ENCODE measurements at places on chromosomes 13 and 19.
A peak's percentile ranks its signal among the peaks of the same experiment; 100 is the strongest.

DNA sequence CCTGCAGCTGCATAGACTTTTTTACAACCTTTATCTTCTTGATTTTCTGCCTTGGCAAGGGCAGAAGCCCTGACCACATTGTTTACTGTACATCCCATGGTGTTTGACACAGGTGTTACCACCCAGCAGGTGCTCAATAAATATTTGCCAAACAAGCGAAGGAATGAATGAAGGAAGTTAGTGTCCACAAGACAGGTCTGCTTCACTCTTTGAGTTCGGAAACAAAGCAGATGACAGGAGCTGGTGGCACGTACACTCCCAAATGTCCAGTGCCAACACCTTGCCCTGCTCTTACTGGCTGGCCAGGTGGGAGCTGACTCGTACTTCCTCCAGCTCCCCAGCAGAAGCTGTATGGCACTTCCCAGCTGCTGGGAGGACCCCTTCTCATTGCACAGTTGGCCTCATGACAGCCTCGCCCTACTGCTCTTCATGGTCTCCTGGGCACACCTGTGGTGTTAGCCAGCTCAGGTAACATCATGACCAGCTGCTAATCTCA is 22.0 kb upstream of the MUC16 start:
- DNase-seq = no peak

GRCh38 chr13:102715447-102715846 is 20.6 kb upstream of the METTL21C start:
- DNase-seq = no peak

- no peak for DNase-seq
Observed at GRCh38 chr19:34269489-34269888, 15.1 kb downstream of the GARRE1 start.

GRCh38 chr19:5122671-5123409 is 153.9 kb downstream of the KDM4B start:
- no peak for DNase-seq

- DNase-seq = no peak
Observed at GRCh38 chr19:53140351-53140750, 7.6 kb upstream of the ZNF415 start.

DNA sequence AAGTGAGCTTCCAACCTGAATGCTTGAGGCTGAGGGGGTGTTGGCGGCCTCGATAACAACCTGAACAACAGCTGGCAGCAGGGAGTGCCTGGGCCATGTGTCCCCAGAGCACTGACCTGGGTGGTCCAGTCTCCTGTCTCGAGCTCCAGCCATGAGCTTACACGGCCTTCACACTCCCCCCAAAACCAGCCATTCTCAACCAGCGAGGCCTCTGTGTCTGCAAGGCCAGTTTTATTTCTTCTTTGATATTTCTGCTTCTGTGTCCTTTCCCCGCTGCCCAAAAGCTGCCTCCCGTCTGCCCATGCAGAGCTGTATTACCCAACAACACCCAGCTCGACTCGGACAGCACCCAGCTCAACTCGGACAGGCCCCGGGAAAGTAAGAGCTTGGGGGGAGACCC is 32.5 kb upstream of the TFDP1 start:
- no peak for DNase-seq

GRCh38 chr13:102195566-102196462 is 206.0 kb downstream of the FGF14 start:
- DNase-seq = no peak

GRCh38 chr19:17966550-17967256 is at the start of gene KCNN1:
Gene KCNN1 (plus strand): TSS chr19:17967107. CDS start chr19:17973889, 6,782 bp downstream.
- DNase-seq = no peak

DNA sequence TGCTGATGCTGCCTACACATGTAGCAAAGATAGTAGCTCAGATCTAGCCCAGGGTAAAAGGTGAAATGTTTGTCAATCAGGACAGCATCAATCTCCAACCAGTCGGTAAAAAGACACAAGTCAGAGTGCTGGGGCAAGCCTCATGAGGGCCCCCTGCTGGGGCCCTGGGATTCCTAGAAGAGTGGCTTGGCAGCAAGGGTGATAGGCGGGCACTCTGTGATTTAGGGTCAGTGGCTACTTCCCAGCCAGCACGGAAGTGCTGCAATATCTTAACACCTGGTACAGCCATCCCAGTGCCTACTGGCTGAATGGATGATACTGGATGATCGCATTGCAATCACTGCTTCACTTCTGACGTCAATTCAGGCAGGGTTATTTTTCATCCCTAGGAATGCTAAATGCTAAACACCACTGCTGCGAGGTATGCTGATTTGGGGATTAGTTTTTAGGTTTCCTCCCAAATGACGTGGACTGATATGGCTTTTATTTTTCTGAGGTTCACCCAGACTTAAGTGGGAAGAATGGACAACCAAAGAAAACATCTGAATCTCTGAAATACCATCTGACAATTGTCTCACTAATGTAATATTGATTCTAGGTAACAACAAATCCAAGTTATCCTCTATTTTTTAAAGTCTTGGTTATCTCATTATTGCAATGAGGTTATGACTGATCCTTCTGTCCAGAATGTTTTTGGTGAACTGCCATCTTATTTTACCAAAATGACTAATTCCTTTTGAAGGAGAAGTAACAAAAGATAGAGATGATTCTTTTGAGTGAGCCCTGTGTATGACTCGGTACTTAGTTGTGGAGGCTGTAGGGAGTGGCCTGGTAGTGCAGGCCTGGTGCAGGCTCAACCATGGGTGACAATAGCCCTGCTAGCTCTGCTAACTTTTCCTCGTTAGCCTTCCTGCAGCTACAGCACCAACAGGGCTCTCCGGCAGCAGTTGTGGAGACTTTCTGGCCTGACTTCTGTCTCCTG is 432.5 kb downstream of the FGF9 start:
- no peak for DNase-seq

- no peak for DNase-seq
Observed at GRCh38 chr13:102814025-102814607, 15.2 kb downstream of the BIVM start.

DNA sequence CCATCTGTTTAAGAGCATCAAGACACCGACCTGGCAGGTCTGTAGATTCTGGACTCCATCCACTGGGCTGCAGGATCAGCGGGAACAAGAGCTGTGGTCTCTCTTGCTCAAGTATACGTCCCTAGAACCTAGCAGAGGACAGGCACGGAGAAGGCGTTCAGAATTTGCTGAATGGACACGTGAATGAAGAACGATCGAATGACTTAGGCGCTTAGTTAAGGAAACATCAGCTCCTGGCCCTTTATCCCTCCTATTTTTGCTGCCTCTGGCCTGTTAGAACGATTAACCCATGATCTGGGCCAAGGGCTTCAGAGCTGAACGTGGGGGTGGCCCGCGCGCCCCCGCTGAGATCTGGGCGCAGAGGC is 953 bp downstream of the DZIP1 start:
- DNase-seq = no peak

- DNase-seq = no peak
Observed at GRCh38 chr19:4678881-4679790, 9.0 kb upstream of the MYDGF start.

DNA sequence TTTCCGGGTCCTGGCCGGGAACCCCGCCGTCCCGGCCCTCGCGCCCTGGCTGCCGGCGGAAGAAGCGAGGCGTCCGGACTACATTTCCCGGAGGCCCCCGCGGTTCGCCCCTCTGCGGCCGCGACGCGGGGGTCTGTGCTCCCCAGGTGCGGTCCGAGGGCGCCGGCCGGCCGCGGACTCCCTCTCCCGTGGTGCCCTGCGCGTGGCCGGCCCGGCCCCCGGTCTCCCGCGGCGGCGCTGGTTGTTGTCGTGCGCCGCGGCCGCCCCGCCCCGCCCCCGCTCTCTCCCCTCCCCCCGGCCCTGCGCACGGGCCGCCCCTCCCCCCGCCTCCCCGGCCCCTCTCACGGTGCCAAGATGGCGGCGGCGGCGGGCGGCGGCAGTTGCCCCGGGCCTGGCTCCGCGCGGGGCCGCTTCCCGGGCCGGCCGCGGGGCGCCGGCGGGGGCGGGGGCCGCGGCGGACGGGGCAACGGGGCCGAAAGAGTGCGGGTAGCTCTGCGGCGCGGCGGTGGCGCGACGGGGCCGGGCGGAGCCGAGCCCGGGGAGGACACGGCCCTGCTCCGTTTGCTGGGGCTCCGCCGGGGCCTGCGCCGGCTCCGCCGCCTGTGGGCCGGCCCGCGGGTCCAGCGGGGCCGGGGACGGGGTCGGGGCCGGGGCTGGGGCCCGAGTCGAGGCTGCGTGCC is at the start of gene KMT2B:
KMT2B (plus strand) TSS at position 339 of the 680 bp plus-strand sequence; CDS start at position 355, 16 bp downstream.
- DNase-seq = no peak

DNA sequence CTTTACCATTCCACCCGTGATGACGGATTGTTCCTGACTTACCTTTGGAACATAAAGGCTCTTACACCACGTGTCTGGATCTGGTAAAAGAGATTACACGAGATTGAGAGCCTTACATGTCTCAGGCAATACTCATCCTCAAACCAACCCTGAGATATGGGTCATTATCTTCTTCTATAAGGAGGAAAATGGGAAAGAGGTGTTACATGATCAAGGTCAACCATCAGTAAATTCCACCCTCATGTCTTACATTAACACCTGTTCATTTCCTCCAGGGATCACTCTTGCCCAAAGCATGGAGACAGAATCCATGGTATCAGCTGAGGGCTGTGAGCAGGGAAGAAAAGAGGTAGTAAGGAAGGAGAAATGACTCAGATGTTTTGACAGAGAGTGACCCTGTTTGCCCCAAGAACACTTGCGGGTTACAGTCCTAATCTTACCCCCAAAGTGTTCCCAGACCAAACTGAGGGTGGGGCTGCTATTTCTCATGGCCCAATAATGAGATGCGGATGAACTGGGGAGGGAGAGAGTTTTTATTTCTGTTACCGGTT is 19.6 kb downstream of the LILRB4 start:
- no peak for DNase-seq

GRCh38 chr13:100338275-100338674 is 249.4 kb downstream of the PCCA start:
- DNase-seq = no peak

GRCh38 chr19:54459282-54460229 is 4.0 kb downstream of the LENG9 start:
- DNase-seq = no peak

GRCh38 chr13:67554746-67555452 is 324.8 kb upstream of the PCDH9 start:
- DNase-seq = no peak

DNA sequence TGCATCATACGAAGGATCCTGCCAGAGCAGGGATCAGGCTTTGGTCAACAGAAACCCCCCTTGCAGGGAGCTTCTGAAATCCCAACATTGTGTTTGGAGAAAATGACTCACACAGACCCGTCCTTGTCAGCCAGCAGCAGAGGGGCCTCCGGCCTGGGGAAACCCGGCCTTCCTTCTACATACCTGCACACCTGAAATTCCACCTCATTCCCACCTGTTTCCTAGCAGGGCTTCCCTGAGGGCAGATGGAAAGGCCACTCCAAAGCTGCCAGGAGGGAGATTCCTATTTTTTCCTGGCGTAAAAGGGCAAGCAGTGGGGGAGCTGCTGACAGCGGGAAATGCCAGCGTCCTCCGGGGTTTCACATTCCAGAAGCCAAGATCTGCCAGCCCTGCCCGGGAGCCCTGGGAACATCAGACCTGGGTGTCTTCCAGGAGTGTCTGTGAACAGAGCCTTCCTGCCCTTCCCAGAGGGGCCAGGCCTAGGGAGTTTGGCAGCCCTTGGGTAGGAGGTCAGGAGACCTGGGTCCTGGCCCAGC is 3.0 kb upstream of the IGFL1 start:
- no peak for DNase-seq

GRCh38 chr13:65095161-65096082 is 2134.7 kb downstream of the PCDH9 start:
- DNase-seq = no peak

GRCh38 chr13:91523116-91523515 is 124.7 kb downstream of the GPC5 start:
- DNase-seq = no peak

- no peak for DNase-seq
Observed at GRCh38 chr13:23833733-23834611, 55.2 kb downstream of the MIPEP start.

DNA sequence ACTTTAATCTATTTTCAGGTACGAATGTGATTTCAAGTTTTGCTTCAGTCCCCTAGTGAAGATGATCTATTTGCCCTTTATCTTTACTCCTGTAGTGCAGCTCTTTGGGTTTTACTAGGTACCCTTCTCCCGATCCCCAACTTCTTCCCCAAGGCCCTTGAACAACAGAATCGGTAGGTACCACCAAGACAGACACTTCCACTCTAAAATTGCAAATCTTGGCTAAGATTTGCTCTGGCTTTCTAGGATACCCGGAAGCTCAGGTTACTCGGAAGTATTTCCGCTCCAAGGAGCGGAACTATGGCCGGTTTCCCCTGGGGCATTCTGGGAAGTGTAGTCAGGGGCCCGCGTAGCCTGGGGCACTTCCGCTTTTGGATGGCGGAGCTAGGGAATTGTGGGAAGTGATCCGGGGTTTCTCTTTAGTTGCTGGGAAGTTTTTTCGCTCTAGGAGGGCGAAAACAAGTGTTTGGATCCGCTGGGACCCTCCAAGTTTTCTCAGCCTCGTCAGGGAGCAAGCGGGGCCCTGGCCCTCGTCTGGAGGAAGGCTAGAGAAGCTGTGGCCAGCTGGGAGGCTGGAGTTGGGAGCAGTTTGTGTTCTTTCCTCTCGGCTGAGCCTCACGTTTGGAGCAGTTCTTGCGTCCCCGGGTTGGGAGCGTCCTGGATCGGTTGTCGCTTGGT is 5.1 kb upstream of the ZNF227 start:
- DNase-seq = peak; percentile 44

GRCh38 chr19:45137179-45137761 is 23.5 kb downstream of the NKPD1 start:
- no peak for DNase-seq

- DNase-seq = no peak
Observed at GRCh38 chr13:74229242-74229641, 95.0 kb upstream of the KLF12 start.

GRCh38 chr13:28794396-28794795 is 25.7 kb upstream of the MTUS2 start:
- DNase-seq = no peak

DNA sequence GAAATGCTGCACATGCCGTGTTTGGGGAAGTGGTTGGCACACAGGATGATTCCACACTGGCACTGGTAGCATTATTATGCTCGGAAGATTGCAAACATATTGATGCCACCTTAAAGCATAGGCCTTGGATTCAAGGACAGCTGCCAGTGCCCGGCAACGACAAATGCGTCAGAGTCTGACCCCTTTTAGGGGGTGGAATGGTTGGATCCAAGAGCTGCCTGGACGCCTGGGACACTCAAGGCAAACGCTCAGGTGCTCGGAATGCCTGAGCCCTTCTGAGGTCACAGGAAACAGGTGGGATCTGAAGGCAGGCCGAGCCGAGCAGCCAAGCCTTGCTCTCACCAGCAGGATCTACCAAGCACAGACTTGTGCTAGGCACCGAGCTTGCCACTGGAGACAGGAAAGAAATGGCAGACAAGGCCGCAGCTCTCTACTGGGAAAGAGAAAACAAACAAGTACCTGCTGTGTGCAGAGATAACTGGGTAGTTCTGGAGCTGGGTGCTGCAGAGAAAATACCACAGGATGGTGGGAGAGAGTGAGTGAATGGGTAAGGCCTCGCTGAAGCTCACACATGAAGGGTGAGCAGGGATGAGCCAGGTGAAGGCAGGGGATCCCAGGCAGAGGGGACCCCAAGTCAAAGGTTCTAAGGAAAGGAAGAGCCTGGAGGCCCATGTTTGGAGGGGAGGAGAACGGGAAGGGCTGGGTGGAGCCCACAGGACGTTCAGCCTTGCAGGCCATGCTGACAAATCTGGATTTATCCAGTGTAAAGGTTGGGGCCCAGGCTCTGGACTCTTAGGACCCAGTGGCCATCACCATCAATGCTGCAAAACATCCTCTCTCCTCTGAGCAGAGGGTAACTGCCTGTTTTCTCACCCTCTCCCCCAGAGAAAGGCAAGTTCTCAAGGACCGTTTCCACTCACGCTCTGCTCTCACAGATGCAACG is 9.2 kb downstream of the RANBP3 start:
- no peak for DNase-seq

Data from stimulated activated CD4-positive, alpha-beta T cell treated with anti-CD3 and anti-CD28 coated beads, TNF-alpha, amount 100 ng/mL, for 4 hours (primary cell).